ENCODE measurements at places on chromosomes 3 and 15. TPM values are rescaled to one million over a fixed set of nuclear protein-coding genes. Genes with fewer than 3 reads are reported as not detected.

GRCh38 chr15:49430046-49430445, 7.0 kb downstream of the FGF7 start:
- DNase-seq = no peak

DNA sequence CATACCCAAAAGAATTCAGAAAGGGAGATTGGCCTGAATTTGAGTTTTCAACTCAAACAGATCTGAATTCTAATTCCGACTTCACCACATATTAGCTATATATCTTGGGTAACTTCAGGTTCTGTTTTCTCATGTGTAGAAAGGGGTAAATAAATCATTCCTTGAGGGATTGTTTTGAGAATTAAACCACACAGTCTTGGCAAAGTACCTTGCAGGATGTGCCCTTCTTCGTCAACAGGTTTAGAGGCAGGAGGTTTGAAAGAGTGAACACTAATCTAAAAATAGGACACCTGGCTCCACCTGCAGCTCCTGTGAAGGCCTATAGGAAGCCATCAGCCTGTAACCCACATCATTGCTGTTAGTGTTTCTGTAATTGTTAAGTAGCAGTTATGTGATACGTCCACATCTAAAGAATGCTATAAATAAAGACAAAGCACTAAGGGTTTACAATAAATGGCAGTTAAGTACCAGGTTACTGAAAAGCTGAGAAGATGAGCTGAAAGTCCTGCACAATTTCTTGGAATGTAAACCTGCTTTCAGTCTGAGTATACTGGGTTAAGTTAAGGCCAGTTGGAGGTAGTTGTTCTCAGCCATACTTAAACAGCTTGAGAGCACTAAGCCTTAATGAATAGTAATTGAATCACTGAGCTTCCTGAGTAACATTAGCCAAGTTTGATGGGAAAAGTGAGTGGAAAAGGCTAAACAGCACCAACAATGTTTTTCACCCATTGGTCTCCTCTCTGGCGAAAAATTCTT, 6.0 kb downstream of the CCDC80 start:
- DNase-seq = peak; percentile 64

DNA sequence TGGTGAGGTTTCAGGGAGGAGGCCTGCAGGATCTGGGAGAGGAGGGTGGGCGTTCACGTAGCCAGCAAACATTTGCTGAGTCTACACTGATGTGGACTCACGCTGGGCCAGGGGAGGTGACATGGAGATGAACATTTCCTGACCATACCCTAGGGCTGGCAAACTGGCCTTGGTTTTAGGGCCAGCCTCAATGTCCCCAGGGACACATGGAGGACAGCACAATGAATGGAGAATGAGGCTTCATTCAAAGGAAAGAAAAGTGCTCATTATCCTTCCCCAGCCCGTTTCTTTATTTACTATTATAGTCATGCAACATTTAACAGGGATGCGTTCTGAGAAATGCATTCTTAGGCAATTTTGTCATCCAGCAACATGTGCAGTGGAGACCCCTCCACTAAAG, 26.8 kb downstream of the ACAN start:
- DNase-seq = no peak

DNA sequence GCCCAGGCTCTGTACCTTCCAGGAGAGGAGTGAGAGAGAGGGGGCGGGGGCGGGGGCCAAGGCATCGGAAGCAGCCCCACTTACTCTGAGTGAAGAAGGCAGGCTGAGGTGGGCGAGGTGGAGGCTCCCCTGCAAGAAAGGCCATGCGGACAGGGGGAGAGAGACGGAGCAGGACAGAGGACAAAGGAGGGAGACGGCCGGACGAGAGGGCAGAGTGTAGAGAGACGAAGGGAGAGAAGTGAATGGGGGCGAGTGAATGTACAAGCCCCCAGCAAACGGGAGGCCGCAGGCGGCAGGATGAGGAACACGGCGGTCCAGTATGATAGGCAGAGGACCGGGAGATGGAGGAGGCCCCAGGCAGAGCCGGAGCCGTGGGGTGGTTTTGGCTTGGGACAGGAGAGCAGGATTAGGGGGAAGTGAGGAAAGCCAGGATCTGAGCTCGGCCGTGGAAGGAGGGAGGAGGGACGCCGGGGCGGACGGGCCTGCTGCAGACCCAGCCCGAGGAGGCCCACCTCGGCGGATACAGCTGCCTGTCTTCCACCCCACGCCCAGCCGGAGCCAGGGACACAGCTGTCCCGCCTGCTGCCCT, 38.8 kb downstream of the TNK2 start:
- DNase-seq = no peak

DNA sequence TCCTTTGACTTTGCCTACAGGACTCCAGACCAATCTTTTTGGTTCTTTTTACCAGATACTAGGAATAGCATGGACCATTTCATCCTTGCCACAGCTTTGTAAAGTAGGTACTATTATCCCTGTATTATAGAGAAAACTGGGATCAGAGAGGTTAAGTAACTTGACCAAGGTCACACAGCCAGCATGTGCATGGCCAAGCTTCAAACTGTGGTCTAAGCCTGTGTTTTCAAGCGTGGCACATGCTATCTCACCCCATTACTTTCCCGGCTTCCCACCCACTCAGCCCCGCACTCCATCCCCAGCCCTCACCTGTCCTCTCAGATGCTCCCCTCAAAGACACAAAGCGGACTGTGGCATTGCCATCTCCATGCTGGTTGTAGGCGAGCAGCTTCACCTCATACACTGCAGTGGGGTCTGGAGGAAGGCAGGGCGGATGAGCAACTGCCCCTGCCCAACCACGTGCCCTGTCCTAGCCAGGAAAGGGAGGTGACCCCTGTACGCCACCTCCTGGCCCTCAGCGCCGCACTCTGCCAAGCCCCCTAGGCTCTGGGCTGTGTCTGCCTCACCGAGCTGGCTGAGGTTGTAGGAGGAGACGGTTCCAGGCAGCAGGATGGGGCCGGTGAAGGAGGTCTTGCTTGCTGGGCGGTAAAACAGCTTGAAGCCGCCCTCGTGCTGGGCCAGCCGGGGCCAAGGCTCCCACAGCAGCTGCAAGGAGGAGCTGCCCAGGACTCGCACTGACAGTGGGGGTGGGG, 25.7 kb downstream of the RNU5B-1 start:
- DNase-seq = no peak

GRCh38 chr3:5136211-5136918, 14.3 kb downstream of the ARL8B start:
- DNase-seq = peak; percentile 30

DNA sequence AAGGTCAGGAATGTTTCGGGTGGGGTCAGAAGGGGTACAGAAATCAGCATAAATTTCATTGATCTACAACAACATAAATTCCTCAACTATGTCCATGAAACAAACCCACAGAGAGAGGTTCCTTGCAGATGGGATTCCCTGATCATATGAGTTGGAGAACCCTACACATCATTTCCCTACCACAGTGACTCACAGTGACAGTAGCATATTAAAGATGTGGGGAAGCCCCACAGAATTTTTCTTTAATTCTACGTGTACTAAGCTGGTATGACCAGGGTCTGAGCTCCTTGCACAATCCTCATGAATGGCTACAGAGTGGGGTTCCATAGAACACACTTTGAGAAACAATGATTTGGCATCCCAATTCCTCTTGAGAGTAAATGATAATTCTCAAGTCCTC, 116.9 kb upstream of the RAD18 start:
- DNase-seq = no peak

- DNase-seq = no peak
Observed at GRCh38 chr15:33284336-33284735, 26.4 kb upstream of the RYR3 start.

- DNase-seq = no peak
Observed at GRCh38 chr15:39852250-39852649, 67.8 kb downstream of the GPR176 start.

DNA sequence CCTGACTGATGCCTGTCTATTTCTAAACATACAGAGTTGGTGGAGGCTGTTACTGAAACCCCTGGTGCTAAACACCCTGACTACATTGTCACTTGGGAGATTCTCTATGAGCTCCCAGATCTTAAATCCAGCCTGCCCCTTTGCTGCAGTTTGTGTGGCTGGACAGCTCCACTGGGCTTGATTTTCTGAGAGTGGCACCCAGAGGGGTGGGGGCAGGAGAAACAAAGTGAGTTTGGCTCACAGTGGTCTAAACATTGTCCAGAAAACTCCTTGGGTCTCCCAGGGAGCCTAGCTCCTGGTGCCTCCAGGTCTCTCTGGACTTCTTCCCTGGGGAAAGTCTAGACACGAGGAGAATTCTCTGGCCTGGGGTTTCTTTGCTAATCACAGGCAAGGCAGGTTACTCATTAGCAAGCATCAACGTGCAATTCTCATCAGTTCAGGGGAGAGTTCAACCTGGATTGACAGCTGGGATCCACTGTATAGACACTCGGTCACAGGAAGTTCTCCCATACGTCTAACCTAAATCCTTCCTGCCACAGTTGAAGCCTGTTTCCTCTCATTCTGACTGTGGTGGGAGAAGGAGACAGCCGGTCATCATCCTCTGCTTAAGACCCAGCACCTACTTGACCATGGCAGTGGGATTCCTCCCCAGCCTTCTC, 7.1 kb upstream of the DLL4 start:
- DNase-seq = no peak

DNA sequence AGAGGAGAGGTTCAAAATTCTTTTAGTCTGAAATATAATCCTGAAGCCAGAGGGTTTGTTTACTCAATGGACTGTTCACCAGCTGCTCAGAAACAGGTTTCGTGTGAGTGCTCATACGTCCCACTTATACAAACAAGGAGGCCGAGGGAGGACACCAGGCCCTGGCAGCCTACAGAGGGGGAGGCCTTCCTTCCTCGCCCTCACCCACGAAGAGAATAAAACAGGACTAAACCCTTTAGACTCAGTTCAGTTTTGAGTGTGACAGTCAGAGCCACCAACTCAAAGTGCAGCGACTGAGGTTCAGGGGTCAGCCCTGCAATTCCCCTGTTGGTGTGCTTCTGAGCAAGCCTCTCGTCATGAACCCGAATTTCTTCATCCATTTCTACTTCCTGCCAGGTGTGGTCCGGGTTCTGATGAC, 17.3 kb downstream of the FAM174B start:
- no peak for DNase-seq

- no peak for DNase-seq
Observed at GRCh38 chr3:131388490-131388799, 6.9 kb downstream of the NUDT16 start.

DNA sequence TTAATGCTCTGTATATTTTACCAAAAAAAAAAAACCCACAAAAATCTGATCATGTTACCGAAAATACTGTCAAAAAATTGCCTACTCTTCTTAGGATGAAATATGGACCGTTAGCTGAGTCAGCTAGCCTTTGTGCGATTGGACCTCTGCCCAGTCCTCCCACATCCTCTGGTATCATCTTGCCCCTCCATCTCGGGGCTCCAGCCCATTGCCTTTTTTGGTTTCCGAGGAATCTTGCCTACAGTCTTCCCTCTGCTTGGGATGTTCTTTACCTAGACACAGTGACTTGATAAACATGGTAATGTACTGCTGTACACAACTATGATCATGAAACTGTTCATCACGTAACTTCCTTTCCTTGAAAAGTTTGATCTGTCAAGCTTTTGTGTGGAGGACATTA, 371.4 kb downstream of the SV2B start:
- no peak for DNase-seq

- no peak for DNase-seq
Observed at GRCh38 chr3:191047930-191048329, 151.1 kb upstream of the OSTN start.

DNA sequence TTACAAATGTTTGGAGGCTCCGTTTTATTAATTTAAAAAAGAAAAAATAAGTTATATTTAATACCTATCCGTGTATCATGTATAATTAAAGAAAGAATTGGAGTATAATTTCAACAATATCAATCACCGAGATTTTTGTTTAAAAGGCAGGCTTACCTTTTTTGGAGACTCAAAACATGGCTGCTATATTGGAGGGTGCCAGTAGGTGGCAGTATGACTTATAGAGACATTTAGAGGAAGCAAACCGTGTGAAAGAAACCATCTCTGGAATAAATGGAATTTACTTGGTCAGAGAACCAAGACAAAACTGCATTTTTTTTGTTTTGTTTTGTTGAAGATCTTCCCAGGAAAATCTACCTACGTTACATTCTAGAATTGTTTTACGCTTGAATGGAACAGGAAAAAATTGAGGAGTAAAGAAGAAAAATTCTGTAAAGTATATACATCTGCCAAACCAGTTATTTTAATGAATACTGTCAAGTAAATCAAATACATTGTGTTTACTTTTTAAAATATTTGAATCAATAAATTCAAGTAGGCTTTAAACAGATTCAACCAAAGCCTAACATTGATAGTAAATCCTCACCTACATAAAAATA, 802.6 kb upstream of the ALCAM start:
- peak; percentile 41 for DNase-seq

- DNase-seq = no peak
Observed at GRCh38 chr3:23739536-23739935, 66.2 kb upstream of the UBE2E1 start.

DNA sequence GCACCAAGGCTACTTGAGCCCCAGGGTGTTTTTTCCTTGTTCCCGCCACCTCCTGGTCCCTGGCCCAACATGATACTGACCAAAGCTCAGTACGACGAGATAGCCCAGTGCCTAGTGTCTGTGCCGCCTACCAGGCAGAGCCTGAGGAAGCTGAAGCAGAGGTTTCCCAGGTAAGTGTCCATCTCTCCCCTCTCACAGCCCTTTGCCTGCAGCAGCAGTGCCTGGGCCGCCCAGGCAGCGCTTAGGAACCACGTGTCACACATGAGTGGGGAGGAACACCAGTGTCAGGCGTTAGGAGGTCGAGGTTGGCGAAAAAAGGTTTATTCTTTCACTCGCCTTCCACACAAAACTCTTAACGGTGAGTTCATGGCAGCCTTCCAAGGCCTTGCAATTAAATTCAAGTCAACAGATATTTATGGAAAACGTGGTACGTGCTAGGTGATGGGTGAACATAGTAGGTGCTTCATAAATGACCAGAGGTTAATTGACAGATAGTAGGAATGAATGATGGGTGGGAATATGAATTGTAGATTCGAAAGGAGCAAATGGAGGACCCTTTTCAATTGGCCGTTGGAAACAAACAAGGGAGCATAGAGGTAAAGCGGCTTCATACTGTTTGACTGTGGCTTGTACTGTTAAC, 486 bp downstream of the CDIN1 start:
- no peak for DNase-seq

DNA sequence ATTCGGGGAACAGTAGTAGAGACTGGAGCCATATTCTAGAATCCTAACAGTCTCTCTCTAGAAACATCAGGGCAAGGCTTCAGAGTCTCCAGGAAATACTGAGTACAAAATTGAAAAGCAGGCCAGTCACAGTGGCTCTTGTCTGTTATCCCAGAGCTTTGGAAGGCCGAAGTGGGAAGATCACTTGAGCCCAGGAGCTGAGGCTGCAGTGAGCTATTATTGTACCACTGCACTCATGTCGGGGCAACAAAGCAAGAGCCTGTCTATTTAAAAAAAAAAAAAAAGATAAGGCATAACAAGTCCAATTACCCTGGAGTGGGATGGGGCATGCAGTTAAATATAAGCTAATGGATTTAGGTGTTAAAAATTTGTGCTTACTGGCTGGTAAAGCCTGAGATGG, 79.0 kb downstream of the SEMA6D start:
- DNase-seq = no peak

SPATA12 gene
- 0.12 TPM for total RNA-seq

PCLAF gene
- 119 TPM for total RNA-seq

PIF1 gene
- total RNA-seq = 111 TPM

HESX1 gene
- total RNA-seq = 50.6 TPM

PDIA5 gene
- 15.8 TPM for total RNA-seq

IL17RD gene
- total RNA-seq = 33.6 TPM

PIGX gene
- 61.4 TPM for total RNA-seq

ALDH1A2 gene
- 30.8 TPM for total RNA-seq

PDZRN3 gene
- 3.4 TPM for total RNA-seq

STXBP5L gene
- total RNA-seq = 2.3 TPM

ICE2 gene
- 69.8 TPM for total RNA-seq

AMIGO3 gene
- total RNA-seq = not detected

XCR1 gene
- not detected for total RNA-seq

VWA5B2 gene
- total RNA-seq = not detected

RBP2 gene
- total RNA-seq = not detected

Data from neural progenitor cell (in vitro differentiated cells).